Stimulated activated CD4-positive, alpha-beta T cell treated with anti-CD3 and anti-CD28 coated beads, Interleukin-1b, Interleukin-23, amount 100 ng/mL, for 24 hours (primary cell): ENCODE measurements at places on chromosomes 2 and 18.

- no peak for DNase-seq
Observed at GRCh38 chr2:48601349-48601748, 16.3 kb upstream of the GTF2A1L start.

- DNase-seq: no peak
Observed at GRCh38 chr2:10889651-10890215, 22.0 kb upstream of the KCNF1 start.

GRCh38 chr2:161044921-161045320 is 115.3 kb upstream of the TANK start:
- DNase-seq: no peak

DNA sequence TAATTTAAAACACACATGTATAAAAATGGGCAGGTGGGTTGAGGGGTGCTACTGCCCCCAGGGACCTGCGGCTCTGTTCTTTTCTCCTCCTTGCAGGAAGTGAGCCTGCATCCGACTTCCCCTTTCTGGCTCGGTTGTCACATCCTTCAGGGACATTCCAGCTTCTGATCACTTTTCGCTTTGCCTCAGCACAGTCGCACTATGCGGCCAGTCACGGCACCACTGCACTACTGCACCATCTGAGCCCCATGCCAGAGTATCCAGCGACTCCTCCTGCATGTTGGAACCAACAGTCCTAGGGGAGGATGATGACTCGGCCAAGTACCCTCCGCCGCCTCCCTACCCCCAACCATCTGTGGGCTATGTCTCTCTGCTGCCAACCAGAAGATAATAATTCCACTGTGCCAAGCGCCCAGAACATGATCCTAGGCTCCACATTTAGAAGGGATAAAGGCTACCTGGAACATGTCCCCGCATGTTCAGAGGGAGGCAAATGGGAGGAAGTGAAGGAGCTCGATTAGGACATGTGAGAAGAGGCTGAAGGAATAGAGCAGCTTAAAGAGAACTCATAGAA is 17.6 kb downstream of the CDC42EP3 start:
- no peak for DNase-seq

GRCh38 chr2:60094450-60094929 is 459.0 kb downstream of the BCL11A start:
- DNase-seq: no peak

DNA sequence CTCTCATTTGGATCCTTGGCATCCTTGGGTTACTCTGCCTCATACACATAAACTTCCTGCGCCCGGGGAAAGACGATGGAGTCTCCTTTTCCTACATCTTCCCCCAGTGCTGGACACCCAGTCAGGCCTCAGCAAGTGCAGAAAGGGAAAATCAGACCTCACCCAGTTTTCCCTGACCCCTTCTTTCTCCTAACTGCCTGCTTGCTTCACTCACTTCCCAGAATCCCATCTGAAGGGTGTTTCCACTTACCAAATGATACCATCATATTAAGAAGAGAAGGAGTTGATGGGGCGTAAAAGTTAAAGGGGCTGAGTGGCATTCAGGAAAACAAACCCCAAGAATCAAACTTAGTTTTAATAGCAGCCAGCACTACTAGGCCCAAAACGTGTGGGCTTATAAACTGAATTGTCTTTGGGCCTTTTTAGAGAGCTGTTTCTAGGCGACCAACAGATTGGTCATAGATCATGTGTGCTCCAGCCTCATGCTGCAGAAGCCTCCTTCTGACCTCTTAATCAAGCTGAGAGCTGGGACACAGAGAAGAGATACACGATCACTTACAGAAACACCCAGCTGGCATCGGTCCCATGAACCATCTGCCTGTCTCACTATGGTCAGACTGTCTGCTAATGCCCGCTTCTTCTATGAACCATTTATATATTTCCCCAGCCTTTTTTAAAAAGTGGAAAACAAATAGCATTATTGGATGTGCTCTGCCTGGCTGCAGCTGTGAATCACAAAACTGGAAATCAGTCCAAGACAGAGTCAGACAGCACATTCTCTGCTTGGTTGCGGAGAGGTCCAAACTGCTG is 165.7 kb upstream of the SLC14A2 start:
- DNase-seq: no peak

GRCh38 chr2:138711812-138712211 is 68.4 kb downstream of the NXPH2 start:
- no peak for DNase-seq

DNA sequence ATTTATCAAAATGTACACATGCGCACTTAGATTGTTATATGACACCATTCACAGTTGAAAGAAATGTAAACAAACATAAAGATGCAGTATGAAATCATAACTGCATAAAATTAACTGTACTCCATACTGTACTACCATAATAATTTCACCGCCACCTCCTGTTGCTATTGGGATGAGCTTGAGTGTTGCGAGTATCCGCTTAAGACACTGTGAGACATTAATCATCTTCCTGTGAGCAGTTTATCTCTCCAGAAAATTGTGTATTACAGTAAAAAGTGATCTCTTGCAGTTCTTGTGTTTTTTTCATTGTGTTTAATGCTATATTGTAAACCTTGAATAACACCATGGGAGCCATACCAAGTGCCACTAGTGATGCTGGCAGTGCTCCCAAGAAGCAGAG is 46.1 kb downstream of the OLA1 start:
- DNase-seq: no peak

GRCh38 chr2:68646303-68646702 is 2.9 kb downstream of the PROKR1 start:
- no peak for DNase-seq

GRCh38 chr2:59462422-59463197 is 1090.8 kb downstream of the BCL11A start:
- no peak for DNase-seq

DNA sequence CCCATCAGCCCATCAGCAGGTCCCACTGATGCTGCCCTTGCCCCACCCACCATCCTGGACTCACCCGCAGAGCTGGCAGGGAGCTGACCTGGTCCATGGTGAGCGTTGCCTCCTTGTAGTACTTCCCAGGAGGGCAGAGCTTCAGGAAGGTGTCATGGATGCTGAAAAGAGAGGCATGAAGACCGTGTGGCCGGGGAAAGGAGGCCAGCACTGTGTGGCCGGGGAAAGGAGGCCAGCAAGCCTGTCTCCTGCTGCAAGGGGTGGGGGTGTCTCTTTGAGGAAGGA is 11.9 kb downstream of the CIB4 start:
- no peak for DNase-seq

DNA sequence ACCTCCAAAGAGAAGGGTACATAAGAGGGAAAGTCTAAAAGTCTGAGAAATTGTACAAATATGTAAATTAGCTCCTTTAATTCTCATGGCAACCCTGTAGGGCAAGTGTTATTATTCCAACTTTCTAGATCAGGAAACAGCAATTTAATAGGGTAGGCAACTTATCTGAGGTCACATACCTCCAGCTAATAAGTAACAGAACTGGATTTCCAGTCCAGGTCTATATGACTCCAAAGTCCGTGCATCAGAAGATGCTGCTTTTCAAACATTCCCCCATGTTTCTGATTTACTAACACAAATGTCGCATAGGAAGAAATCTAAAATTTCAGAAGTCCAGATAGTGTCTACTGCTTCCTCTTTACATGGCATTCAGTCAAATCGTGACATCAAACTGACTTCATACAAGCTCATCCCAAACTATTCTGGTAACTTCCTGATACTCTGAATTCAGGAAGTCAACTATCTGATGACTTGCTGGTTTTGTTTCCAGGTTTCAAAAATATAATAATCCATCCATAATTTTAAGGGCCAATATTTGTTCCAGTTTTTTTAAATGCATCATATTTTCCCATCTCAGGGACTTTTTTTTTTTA is 419.3 kb upstream of the ACVR2A start:
- no peak for DNase-seq

DNA sequence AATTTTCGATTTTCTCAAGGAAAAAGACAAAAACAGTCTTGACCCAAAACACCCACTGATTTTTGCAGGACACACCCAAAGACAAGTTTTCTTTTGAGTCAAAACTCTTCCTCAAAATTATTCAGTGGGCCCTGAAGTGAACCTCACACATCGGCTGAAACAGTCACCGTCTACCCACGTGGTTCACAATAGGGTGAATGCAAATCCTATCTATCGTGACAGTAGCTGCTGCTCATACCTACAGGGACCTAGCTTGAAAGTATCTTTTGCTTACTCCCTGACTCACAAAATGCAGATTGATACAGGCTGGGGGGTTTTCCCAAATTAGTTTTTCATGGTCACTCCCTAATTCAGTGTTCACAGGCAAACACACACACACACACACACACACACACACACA is 10.7 kb upstream of the CD226 start:
- DNase-seq: no peak

GRCh38 chr18:68056936-68057335 is 540.4 kb upstream of the DSEL start:
- DNase-seq: no peak

- DNase-seq: no peak
Observed at GRCh38 chr18:30862900-30863299, 179.6 kb downstream of the DSC3 start.
